ENCODE measurements at places on chromosomes 5 and 9.

DNA sequence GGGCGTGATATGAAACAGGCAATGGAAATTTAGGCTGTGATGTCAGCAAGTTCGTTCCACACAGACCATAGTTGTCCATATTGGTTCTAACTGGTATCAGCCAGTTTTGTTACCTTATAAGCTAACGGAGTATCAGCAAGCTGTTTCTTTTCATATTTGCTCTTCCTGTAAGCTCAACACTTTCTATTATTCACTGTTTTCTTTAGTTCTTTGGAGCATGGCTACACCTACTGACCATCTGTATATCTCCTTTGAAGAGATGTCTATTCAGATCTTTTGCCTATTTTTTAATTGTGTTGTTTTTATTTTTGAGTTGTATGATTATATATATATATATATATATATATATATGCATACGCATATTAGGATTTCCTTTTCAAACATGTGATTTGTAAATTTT is 1057.2 kb upstream of the CDH10 start:
- DNase-seq: no peak

- DNase-seq: peak; percentile 9
Observed at GRCh38 chr5:5014586-5015235, 125.4 kb upstream of the ADAMTS16 start.

- no peak for DNase-seq
Observed at GRCh38 chr9:99309141-99309939, 87.3 kb downstream of the SEC61B start.

DNA sequence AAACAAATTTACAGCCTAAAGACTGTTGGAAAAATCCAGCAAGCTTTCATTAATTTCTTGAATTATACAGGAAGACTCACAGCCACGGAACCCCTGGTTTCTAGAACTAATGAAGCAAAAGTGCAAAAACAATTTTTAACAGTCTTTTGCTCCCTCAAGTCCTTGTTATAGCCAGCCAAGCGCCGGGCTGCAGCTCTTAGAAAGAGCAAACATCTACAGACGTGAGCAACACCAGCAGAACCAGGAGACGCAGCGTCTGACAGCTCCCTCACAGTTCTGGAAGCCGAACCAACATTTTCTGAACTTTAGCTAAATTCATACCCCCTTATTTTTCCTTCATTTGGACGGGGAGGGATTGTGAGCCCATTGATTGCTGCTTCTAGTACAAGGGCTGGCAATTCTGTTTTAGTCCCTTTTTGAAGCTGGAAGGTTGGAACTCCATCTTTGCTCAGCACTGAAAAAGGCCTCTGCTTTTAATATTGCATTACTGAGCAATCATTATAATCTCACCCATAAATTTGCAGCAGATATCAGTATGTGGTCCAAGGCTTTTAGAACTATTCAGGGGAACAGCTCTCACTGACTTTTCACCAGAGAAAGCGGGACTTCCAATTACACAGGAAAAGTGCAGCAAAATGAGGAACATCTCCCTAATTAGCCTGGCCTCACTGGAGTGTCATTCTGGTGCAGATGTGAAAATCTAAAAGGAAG is 45.8 kb downstream of the AK8 start:
- DNase-seq: no peak

DNA sequence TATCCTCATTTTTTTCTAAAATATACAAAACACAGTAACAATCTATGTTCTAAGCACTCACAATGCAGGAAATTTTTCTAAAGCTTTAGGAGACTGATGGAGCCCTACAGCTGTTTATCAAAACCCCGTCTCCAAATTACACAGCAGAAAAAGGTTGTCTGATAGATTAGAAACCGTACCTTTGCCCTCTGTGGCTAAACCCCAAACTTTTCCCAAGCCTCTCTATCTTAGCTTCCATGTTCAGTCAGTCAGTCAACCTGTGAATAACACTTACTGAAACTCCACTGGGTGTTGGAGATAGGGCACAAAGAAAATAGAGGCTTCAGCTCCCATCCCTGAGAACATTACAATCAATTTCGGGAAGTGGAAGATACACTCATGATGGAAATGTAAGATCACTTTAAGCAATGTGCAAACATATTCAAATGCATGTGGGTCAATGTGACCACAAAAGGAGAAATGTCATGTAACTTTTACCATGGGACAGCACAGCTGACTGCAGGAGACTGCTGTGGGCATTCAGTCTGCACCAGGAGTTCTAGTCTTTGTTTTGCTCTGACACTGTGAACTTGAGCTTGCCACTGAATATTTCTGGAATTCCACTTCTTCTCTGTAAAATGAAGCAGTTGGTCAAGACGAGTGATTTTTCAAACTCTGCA is 279.5 kb upstream of the PIK3R1 start:
- no peak for DNase-seq
